ENCODE measurements at places on chromosomes 16 and 17.

DNA sequence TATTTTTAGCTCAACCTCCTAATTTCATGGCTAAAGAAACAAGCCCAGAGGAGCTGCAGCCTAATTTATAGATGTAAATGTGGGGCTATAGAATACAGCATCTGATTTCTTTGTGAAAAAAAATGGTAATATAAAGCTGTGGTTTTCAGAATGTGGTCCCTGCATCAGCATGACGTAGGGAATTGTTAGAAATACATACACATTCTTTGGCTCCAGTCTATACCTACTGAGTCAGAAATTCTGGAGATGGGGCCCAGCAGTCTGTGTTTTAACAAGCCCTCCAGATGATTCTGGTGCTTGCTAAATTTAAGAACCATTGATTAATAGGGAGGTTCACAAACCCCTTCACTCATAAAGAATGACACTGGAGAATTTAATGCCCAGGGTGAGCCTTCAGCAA is 18.1 kb upstream of the MYH8 start:
- DNase-seq = no peak

GRCh38 chr17:44967907-44968224 is 237 bp downstream of the C1QL1 start:
- no peak for DNase-seq

GRCh38 chr17:50184611-50185398 is 16.6 kb downstream of the COL1A1 start:
- DNase-seq = no peak

- DNase-seq = no peak
Observed at GRCh38 chr16:56628486-56629350, 3.1 kb downstream of the MT1E start.

- DNase-seq = no peak
Observed at GRCh38 chr17:57135026-57135788, 50.2 kb downstream of the AKAP1 start.

- DNase-seq = no peak
Observed at GRCh38 chr17:83189044-83190003, 109.9 kb downstream of the METRNL start.

GRCh38 chr16:24497440-24497839 is 41.9 kb upstream of the RBBP6 start:
- DNase-seq = no peak

- no peak for DNase-seq
Observed at GRCh38 chr16:85979605-85980004, 80.6 kb downstream of the IRF8 start.

DNA sequence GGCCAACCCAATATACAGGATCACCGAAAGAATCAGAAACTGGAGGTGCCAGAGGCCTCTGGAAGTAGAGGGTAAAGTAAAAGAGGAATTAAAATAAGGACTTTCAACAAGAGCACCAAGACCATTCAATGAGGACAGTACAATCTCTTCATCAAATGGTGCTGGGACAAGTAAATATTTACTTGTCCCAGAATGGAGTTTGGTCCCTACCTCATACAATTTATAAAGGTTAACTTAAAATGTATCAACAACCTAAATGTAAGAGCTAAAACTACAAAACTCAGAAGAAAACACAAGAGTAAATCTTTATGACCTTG is 56.5 kb downstream of the USP31 start:
- DNase-seq = no peak

DNA sequence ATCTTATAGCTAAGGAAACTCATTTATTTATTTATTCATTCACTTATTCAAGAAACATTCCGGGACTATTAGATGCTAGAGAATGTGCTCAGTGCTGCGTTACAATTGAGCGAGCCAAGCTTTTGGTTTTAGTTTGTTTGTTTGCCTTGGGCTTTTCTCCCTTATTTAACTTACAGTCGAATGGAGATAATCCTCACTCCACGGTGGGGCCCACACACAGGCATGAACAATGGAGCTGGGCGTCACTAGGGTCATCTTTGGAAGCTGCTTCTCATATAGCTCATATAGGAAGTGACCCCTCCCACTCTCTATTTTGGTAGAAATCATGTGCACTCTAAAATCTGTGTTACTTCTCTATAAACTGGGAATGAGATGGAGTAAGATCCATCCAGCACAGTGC is 210.0 kb downstream of the TMEM114 start:
- DNase-seq = no peak

DNA sequence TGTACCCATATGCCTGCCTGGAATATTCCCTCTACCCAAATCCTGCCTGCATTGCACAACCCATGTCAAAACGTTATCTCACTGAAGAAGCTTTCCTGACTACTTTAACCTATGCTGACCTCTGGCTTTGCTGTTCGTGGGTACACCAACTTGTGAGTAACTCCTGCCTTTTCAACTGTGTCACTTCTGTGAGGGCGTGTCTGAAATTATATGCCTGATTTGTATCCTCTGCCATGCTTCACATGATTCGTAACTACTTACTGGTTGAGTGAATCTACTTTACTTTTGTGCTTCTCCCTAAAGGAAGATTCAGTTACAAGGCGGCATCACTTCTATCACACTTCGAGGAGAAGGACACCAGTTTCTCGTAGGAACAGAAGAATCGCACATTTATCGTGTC is 33.3 kb upstream of the USP43 start:
- DNase-seq = no peak

DNA sequence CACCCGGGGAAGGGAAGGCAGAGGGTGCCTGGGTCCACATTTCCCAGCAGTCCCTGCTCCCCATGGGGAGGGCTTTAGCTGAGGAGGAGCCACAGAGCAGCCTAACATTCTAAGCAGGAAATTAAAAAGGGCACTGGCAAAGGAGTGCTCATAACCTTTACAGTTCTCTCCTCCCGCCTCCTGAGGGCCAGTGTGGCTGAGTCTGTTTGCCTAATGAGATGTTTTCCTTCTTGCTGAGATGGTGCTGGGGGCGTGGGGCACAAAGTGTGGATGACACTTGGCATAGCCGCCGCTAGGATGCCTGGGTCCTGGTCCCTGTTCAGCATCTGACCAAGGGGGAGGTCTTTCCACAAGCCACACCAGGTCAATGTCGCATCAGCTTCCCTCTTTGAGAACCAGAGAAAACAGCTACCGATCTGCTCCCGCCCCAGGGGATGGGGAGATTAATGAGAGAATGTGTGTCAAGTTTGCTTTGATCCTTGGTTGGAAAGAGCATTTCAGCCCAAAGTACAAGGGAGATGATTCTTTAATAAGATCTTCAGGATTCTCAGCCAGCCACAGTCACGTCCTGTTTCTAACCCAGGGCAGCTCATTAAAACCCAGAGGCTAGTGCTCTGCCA is 5.8 kb downstream of the KIF18B start:
- DNase-seq = no peak

- DNase-seq = no peak
Observed at GRCh38 chr16:51166541-51166940, 15.5 kb upstream of the SALL1 start.

GRCh38 chr16:21663889-21664647 is at the start of gene OTOA:
OTOA (plus strand) TSS chr16:21663968; CDS start chr16:21678515, 14,547 bp downstream.
- DNase-seq = no peak

DNA sequence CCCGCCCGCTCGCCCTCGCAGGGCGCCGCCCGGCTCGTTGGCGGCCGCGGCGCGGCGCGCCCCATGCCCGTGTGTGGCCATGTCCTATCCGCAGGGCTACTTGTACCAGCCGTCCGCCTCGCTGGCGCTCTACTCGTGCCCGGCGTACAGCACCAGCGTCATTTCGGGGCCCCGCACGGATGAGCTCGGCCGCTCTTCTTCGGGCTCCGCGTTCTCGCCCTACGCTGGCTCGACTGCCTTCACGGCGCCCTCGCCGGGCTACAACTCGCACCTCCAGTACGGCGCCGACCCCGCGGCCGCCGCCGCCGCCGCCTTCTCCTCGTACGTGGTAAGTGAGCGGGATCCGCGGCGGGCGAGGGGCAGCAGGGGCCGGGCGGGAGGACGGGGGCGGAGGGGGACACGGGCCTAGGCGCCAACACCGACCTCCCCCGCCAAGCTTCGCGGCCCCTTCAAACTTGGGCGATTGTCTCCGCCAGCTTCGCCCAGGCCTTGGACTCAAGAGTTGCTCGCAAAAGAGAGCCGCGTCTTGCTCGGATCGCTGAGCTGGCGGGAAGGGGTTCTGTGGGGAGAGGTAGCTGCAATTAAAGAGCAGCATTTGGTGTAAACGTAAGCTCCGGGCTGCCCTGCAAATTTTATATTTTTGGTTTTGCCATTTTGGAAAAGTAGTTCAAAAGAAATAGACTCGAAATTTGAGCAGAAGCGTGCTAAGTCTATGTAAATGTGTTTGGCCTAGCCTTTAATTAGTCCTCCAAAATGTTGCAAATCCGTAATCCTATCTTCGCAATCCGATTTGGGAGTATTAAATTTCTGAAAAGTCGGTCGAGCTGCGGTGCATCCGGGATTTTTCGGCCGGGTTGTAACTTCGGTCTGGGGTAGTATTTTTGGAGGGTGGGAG is 702 bp downstream of the IRX5 start:
- DNase-seq = no peak

DNA sequence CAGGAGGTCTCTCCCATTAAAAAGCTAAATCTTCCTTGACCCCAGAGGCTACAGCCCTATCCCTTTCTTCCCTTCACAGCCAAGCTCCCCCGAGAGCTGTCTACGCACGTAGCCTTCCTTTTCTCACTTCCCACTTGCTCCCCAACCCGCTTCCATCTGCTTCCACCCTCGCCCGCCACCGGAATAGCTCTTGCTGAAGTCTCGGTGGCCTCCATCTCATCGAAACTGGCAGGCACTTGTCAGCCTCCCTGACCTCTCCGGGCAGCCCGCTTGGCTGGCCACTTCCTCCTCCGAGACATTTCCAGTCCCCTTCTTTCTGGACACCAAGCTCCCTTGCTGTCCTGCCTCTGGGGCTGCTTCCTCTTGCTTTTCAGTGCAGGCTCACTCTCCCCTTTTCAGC is 10.7 kb upstream of the EPOP start:
- DNase-seq = no peak

GRCh38 chr16:57284209-57284951 is at the start of gene PLLP:
PLLP (minus strand) TSS chr16:57284672; CDS start chr16:57284540, 132 bp downstream.
- DNase-seq = no peak

GRCh38 chr17:31200287-31200686 is 96.8 kb downstream of the OMG start:
- no peak for DNase-seq

- no peak for DNase-seq
Observed at GRCh38 chr17:76462556-76463290, 4.7 kb upstream of the AANAT start.

DNA sequence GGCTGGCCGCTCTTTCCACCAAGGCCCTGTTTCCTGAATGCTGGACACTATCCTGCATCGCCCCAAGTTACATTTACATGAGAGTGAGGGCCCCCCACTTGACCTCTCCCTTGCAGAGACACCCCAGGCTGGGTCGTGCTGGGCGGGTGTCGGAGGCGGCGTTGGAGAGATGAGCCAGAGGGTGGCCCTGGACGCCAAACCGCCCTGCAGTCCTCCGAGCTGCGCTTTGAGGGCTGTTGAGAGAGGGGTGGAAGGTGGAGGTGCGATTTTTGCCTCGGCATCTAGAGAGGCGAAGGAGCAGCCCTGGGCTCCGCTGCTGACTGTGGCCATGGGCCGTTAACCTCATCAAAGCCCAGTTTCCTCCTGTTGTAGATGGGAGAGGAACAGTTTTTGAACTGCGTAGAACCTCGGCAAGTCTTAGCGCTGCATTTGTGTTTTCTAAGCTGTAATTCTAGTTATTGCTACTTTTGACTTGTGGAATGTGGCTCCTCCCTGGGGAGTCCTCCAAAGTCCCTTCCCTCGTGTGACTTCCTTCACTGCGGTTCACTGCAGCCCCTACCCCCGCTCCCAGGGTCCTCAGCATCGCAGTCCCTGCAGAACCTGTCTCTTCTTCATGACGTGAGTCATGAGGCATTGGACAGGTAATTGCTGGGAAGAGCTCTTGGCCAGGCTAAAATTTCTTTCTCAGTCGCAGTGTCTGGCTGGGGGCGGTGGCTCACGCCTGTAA is 986 bp upstream of the ELOB start:
- DNase-seq = no peak

DNA sequence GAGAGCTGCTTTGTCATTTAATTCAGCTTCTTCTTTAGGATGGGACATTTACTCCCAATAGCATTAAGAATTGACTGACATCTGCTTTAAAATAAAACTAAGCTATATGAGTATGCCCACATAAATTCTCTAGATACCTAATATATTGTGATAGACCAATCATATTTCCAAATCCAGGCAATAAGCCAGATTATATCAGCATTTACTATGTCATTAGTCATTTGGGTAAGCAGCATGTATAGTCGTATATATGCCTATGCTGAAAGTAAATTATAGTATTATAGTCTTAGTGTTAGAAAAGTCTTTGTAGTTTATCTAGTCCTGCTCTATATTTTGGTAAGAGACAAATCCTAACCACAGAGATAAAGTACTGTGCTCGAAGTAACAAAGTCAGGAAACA is 958.1 kb downstream of the KCNJ2 start:
- DNase-seq = no peak

- DNase-seq = no peak
Observed at GRCh38 chr17:55426851-55427586, 5.4 kb upstream of the MMD start.

Data from stimulated activated CD8-positive, alpha-beta memory T cell treated with anti-CD3 and anti-CD28 coated beads, Interleukin-12 subunit alpha, Interleukin-12 subunit beta, amount 100 ng/mL, for 1 hour (primary cell).